ENCODE measurements at places on chromosomes 12 and 14. TPM values are rescaled to one million over a fixed set of nuclear protein-coding genes. Genes with fewer than 3 reads are reported as not detected.

GRCh38 chr12:10136637-10137205 is 6.7 kb upstream of the CLEC7A start:
- DNase-seq = no peak

GRCh38 chr12:5777451-5777850 is 167.6 kb downstream of the ANO2 start:
- no peak for DNase-seq

DNA sequence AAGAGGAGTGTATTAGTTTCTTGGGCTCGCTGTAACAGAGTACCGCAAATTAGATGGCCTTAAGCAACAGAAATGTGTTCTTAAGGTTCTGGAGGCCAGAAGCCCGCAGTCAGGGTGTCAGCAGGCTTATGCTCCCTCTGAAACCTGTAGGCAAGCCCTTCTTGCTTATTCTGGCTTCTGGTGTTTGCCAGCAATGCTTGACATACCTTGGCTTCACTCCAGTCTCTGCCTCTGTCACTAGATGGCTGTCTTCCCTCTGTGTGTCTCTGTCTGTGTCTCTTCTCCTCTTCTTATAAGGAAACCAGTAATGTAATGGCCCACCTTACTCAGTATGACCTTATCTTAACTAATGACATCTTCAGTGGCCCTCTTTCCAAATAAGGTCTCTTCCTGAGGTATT is 85.1 kb downstream of the DERA start:
- no peak for DNase-seq

- DNase-seq = no peak
These were observed 912 bp downstream of the PSME1 start for GRCh38 chr14:24136684-24137528.

GRCh38 chr12:125105600-125105999 is 40.4 kb downstream of the AACS start:
- DNase-seq = no peak

MANSC4 gene
- total RNA-seq = not detected

TDRD9 gene
- 1.1 TPM for total RNA-seq
